Thoracic aorta (tissue), 2 donors: ENCODE measurements at places on chromosomes 4 and X.

GRCh38 chr4:81207828-81208227 lies 7.2 kb downstream of the PRKG2 start:
- DNase-seq, result no peak

DNA sequence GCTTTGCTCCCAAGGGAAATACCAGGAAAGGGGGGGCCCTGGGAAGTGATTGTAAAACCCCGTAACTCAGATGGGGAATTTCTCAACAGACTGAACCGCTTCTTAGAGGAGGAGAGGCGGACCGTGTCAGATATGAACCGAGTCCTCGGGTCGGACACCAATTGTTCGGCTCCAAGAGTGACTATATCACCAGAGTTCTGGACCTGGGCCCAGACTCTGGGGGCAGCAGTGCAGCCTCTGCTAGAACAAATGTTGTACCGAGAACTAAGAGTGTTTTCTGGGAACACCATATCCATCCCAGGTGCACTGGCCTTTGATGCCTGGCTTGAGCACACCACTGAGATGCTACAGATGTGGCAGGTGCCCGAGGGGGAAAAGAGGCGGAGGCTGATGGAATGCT lies 1.0 kb downstream of the PNMA3 start:
- no peak for DNase-seq

DNA sequence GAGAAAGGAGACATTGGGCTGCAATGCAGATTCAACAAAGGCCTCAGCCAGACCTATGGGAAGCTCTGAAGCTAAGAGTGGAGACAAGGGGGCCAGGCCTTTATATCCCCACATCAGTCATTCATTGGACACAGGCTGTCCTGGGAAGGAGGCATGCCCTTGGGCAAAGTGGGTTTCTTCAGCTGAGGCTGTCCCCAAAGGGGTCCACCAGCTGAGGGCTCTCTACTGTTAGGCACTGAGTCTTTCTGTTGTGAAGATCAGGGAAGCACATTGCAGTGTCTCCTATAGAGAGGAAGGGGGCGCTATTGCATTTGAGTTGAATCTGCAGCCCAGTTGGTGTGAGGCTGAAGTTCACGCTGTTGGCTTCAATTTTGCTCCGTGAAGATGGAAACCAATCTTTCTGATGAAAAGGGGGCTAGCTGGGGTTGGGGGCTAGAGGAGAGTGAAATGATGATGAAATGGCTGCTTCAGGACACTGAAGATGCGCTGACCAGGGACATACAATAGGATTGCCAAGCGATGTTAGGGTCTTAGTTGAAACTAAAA lies 48.0 kb downstream of the SLC25A5 start:
- DNase-seq, result no peak

DNA sequence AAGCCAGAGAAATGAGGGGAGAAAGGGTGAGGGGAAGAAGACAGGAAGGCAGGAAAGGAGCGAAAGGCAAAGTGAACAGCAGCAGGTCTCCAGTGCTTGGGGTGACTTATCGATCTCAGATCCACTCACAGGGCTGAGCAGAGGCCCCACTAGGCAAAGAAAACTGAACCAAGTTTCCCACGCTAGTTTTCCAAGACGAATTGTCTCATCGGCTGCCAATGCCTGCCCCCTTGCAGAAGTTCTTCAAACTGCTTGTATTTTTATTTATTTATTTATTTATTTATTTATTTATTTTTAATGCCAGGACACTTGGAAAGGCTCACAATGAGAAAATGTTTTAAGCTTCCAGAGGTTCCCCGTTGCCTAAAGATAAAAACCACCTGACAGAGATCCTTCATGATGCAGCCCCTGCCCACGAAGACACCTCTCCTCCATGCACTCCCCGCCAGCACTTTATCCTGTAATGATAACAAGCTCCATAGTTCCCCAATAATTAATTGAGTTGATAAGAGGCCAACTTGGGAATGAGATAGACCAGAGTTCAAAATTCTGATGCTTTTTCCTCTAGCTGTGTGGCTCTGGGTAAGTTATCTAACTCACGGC lies 43.2 kb downstream of the QDPR start:
- no peak for DNase-seq
